ENCODE measurements at places on chromosomes 5 and 9. TPM values are rescaled to one million over a fixed set of nuclear protein-coding genes. Genes with fewer than 3 reads are reported as not detected.

DNA sequence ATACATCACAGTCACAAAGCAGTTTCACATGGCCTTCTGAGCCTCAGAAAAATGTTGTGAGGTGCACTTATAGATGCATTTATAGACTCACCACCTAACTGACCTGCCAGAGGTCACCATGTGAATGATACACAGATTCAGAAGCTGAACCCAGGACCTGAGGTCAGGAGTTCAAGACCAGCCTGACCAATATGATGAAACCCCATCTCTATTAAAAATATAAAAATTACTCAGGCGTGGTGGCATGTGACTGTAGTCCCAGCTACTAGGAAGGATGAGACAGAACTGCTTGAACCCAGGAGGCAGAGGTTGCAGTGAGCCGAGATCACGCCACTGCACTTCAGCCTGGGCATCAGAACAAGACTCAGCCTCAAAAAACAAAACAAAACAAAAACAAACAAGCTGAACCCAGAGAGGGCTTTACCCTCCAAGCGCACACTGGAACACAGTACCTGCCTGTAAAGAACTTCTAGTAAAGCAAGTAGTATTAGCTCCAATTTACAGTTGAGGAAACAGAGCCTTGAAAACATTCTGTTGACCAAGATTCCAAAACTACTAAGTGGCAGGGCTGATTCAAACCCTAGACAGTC, 16.3 kb downstream of the ECPAS start:
- DNase-seq = no peak

DNA sequence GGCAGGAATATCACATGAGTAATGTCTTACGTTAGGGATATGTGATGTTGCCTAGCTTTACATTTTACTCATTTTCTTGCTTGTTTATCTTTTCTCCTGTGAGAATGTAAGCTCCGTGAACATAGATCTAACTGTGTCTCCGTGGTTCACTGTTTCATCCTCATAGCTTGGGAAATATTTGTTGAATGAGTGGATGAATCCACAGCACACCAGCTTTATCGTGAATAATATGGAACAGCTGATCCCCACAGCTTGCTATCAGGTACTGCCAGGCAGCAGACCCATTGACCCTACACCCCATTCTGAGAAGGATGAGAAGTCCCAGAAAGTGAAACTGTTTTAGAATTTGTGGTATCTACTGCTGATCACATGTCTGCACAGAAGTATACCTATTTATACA, 106.8 kb upstream of the FBN2 start:
- DNase-seq = no peak

Gene BNC2
- total RNA-seq = 53.6 TPM

DNA sequence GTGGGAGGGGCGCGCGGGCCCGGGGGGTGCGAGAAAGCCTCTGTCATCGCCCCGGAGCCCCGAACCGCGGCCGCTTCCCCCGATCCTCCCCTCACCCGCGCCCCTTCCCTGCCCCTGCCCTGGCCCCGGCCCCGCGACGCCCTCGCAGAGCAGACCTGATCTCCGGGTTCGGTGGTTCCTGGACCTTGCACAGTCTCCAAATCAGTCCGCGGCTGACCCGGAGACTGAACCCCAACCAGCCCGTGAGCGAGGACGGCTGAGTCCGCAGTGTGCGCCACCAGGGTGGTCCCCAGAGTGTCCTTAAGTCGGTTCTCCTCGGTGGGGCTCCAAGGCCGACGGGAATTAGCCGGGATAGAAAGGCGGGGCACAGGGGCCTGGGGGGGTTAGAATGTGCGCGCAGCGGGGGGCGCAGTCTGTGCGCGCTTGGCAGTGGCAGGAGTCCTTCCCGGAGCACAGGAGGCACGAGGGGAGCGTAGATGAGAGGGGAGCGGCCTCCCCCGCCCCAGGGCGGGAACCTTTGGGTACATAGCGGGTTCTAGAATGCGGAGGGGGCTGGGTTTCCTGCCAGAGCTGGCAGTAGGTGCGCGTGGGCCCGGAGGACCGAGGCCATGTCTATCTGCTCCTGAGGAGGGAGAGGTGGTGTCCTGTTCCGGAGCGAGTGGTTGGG, 779 bp downstream of the PKN3 start:
- no peak for DNase-seq

DNA sequence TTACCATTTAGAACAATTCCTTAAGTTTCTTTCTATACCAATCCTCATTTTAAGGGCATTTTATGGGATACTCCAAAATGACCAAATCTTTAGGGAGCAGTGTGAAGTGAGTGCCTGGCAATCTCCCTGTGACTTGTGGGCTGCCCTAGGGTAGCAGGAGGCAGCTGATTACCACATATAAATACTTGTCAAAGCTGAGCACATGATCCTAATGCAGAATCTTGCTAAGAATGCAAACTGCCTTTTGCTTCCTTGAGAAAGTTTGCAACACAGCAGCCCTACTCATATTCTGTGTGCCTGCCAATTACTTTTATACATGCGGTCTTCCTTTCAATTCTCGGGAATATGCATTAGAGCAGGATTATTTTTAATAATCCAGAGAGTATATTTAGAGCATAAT, 18.2 kb upstream of the NREP start:
- DNase-seq = no peak

GRCh38 chr9:113636693-113637092, 173.2 kb downstream of the RGS3 start:
- DNase-seq = no peak

Gene ZNF484
- total RNA-seq = 19.4 TPM

DNA sequence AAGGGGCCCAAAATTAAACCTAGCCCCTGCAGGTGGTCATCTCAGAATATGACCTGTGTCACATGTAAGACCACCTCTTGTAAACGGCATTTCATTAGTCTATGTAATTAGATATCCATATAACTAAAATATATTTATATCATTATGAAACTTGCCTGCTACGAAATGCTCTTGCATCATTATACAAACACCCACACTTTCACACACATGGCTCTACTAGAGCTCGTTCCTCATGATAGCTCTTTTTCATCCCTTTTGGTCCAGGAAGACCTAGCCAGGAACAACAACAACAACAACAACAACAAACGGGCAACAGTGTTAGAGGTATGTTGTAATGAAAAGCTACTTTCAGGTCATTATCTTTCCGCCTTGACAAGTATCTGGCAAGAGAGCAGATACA, 58.6 kb downstream of the LHFPL2 start:
- no peak for DNase-seq

Gene TAF11L5
- not detected for total RNA-seq

- no peak for DNase-seq
Measured at GRCh38 chr5:95861864-95862561, 39.5 kb upstream of the GLRX start.

DNA sequence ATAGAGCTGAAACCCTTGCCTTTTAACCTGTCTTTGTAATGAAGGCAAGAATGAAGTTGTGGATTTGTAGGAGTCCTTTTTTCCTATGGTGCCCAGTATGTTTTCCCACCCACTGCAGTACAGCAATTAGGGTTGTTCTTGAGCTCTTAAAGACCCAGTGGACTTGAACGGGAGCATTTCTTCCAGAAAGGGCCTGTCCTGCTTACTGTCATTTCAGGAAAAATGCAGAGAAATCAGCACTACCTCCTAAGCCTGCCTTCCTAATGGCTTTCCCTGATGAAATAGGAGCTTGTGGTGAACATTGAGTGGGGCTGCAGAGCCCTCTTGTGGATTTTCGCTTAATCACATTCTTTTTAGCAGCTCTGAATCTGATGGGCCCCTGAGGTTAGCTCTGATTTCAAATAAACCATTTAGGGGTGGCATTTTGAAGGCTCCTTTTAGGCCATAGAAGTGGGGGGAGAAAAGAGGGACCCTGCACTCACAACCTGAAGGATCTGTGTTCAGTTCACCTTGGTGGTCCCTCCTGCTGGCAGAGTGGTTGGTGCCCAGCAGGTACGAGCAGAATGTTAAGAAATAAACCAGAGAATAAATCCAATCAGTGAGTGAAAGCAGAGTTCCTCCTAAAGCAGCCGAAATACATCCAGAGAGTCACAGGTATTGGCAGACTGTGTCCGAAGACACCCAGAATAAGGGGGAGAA, 188.0 kb upstream of the KLF9 start:
- no peak for DNase-seq

GRCh38 chr9:136807281-136808074, at the start of gene RABL6:
Gene RABL6 (plus strand): TSS chr9:136807948. CDS start chr9:136808197, 249 bp downstream.
- DNase-seq = peak; percentile 20

DNA sequence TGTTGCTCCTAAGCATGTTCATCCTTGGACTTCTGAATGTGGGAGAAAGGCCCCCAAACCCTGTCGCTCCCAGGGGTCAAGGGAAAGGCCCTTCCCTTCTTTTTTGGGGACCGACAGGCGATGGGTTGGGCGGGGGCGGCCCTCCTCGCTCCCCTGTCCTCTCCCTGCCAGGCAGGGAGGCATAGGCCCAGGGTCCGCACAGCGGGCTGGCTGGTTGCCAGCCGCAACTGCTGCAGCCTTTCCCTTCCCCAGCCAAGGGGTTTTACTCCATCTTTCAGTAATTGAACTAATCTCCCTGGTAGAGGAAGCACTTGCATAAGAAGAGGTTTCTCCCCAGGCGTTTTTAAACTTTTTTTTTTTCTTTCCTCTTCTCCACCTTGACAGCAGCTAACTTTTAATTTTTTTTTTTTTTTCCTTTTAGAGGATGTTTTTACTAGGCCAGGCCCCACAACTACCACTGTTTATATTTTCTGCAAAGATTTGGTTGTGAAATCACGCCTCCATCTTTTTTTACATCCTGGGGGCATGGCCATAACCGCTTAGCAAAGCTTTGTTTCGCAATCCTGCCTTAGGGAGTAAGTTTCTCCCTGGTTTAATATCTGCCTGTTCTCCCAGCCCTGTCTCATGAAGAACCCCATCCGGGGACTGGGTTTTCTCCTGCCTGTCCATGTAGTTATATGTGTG, 216.9 kb upstream of the ZNF608 start:
- no peak for DNase-seq

Gene C9orf152
- total RNA-seq = not detected

Gene SPATA31E1
- not detected for total RNA-seq

Gene GMCL2
- not detected for total RNA-seq

Gene HMHB1
- total RNA-seq = not detected

- DNase-seq = no peak
Measured at GRCh38 chr5:175829813-175830585, 41.4 kb upstream of the CPLX2 start.

DNA sequence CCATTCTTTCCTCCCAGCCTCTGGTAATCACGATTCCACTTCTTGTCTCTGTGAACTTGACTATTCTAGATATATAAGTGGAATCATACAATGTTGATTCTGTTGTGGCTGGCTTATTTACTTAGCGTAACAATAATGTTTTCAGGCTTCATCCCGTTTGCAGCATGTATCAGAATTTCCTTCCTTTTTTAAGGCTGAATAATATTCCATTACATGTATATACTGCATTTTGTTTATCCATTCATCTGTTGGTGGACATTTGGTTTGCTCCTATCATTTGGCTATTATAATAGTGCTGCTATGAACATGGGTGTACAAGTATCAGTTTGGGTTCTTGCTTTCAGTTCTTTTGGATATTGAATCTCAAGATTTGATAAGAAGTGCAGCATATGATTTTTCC, 239.7 kb upstream of the ZNF608 start:
- DNase-seq = no peak

Gene ROR2
- total RNA-seq = 32.2 TPM

- DNase-seq = no peak
Measured at GRCh38 chr5:96402500-96402899, 30.5 kb downstream of the PCSK1 start.

- no peak for DNase-seq
Measured at GRCh38 chr9:15693701-15694100, 140.9 kb downstream of the CCDC171 start.

DNA sequence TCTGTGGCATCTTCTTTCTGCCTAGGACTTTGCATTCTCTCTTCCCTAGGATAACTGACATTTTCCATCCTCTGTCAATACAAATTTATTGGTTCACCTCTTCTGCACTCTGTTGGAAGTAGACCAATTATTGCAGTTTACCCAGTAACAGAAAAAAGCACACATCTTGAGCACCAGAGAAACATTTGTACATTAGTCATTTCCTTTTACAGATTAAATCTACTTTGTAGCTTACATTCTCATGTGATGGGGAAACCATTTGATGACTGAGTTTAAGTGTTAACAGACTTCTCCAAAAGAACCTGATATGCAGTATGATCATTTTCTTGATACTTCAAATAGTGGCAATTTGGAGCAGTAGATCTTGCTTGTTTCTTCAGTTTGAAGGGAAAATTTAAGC, 1098.8 kb downstream of the DTWD2 start:
- DNase-seq = no peak

DNA sequence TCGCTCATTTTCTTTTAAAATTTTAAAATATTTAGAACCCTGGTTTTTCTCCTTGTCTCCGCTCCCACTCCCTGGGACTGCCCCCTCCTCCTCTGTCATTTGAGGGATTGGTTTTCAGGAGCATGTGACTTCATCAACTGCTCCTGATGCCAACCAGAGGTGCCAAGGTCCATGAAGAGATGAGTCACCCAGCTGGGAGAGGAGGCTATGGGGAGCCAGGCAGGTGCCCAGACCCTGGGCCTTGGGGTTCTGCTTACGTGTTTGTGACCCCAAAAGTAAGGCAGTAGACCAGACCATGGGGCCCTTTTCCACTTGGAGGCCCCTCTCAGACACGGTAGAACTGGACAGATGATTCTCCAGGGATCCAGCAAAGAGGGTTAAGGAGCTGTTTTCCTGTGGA, 167.0 kb downstream of the FGF18 start:
- DNase-seq = no peak

DNA sequence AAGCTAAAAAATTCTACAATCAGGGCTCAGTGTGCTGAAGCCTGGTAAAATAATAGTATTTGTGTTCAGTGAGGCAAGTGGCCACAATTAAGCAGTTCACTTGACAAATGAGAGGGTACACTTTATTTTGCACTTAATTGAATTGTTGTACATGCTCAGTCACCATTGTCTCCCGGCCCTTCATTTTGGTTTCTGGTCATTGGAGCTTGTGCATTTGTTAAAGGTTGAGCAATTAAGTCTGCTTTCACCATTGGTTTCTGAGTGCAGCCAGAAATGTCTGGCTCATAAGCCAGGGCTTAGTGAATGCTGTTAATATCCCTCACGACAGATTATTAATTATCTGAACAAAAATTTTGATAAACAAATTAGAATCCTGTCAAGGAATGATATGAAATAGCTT, 89.6 kb downstream of the PRDM6 start:
- DNase-seq = no peak

Gene C9orf153
- 0.38 TPM for total RNA-seq

- DNase-seq = no peak
Measured at GRCh38 chr9:38359297-38359653, 33.2 kb upstream of the ALDH1B1 start.

Gene SPZ1
- not detected for total RNA-seq

Gene INSL6
- not detected for total RNA-seq

- no peak for DNase-seq
Measured at GRCh38 chr5:17727098-17727497, 92.8 kb downstream of the TAF11L14 start.

Gene MYO10
- total RNA-seq = 13.9 TPM

Gene GGTA1
- total RNA-seq = 28.5 TPM

Gene NRG2
- 3.3 TPM for total RNA-seq

Gene PRKACG
- not detected for total RNA-seq

DNA sequence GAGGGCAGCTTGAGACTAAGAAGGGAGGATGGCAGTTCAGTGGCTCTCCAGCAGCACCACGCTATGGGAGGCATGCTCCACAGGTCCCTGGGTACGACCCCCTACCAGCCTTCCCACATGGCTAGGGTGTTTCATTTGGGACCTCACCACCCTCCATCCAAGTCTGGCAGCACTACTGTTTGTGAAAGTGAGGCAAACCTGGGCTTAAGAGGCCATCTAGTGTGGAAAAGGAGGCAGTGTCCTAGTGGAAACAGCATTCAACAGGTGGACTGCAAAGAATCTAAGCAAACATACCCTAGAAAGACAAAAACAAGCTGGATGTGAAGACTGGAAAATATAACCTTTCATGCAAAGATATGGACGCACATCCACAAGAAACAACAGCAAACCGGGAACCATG, 4.8 kb upstream of the C5orf47 start:
- no peak for DNase-seq

Data from omental fat pad (tissue), 4 donors.